Activated naive CD4-positive, alpha-beta T cell (primary cell): ENCODE measurements at places on chromosomes 5 and 9.
A peak's percentile ranks its signal among the peaks of the same experiment; 100 is the strongest.

GRCh38 chr9:110192531-110193261, 15.3 kb downstream of the C9orf152 start:
- no peak for DNase-seq

DNA sequence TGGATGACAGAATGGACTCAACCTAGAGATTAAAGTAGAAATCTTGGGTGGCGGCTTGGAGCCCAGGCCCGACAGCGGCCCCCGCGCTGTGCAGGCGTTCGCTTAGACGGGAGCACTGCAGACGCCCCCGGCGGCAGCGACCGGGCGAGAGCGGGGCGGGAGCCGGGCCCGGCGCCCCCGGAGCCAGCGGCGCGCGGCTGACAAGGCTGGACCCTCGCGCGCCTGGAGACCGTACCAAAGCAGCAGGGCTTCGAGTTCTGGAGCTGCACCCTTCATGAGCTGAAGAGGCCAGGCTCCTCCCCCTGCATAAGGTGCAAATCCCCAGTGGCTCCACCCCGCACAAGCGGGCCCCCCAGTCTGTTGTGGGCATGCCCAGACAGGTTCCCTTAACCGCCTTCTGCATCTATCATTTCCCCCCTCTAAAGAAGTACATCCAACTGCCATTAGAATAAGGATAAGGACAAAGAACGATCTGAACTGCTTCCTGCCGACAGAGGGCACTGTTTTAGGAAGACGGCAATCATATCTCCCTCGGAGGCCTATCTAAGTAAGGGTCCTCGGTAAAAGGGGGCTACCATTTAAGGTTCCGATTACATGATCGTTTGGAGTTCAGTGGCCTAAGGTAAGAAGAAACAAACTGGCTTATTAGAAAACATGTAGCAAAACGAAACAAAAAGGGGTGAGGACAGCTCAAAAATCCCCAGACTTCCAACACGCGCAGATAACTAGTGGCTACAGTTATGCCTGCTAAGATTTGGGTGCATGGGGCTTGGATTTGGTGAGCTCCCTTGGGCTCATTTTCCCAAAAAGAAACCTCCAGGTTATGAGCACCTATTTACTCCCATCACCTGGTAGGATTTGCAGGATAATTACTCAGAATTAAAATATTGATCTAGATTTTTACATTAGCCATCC, 66.3 kb downstream of the RGMB start:
- no peak for DNase-seq

GRCh38 chr9:21778304-21778703, 24.1 kb upstream of the MTAP start:
- no peak for DNase-seq

GRCh38 chr9:116479056-116479544, 208.0 kb upstream of the TRIM32 start:
- no peak for DNase-seq

DNA sequence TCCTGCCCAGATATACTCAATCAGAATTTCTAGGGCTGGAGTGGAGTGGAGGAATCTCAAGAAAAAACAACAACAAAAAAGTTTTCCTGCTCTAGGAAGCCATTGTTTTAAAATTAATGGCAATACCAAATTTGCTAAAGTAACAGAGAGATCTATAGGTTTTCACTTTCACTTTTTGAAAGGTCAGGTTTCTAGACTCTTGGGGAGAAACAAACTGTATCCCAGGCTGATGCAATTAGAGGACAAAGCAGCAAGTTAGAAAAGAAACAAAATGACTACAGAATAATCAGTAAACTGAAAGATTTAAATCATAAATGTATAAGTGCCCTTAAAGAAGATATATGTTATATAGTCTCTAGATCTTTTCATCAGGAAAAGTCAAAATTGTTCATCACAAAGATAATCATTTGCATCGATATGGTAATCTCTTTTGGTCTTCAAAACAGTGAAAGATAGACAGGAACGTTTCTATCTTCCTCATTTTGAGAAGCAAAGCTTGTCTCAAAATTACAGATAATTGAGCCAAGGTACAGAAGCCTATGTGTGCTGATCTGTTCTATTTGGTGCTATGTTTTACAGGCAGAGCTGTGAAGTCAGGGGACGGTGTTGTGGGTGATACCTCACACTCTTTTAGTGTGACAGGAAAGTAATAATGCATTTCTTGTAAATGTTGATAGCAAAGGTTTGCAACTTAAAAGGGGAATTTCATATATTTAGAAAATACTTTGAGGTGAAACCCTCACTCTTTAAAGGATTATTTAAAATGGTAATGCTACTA, 1746.6 kb upstream of the C9orf72 start:
- no peak for DNase-seq

GRCh38 chr5:3996707-3997336, 401.2 kb downstream of the IRX1 start:
- no peak for DNase-seq

DNA sequence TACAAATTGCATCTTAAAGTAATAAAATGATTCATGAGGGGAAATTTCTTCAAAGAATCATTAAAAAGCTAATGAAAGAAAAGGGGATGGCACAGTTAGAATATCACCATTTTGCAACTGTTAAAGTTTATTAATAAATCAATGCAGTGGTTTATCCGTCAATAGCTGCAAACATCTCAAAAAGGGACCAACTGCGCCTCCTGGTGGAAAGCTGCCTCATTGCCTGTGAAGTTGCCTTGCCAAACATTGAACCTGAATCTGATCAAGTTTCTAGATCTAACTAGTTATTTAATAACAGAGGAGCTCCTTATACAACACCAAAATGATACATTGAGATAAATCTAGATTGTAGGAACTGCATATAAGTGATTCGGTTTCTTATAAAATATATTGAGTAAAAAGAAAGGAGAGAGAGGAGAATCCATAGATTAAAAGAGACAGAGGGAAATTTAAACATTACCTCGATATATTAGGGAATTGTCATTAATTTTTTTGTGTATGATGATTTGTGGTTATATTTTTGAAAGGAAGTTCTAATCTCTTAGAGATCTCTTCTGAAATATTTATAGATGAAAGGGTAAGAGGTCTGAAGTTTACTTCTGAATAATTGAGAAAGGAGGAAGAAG, 6.9 kb upstream of the NDUFB6 start:
- DNase-seq: peak; percentile 76

GRCh38 chr9:91905991-91906469, 44.0 kb downstream of the ROR2 start:
- DNase-seq: no peak

DNA sequence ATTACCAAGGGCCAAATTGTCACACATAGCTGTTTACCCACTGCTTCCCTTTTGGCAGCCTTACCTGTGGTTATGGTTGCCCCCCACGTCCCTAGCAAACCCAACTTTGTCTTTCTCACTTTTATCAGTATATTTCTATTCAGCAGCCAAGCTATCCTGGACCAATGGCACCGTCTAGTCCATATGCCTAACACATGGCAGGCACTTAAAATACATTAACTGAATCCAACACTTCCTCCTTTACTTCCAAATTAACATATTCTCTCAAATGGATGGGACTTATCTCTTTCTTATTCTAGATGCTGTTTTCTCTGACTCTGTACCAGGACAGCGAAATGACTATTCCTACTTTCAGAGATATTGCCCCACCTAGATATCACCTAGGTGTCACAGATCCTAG, 50.9 kb upstream of the SLC44A1 start:
- DNase-seq: no peak

DNA sequence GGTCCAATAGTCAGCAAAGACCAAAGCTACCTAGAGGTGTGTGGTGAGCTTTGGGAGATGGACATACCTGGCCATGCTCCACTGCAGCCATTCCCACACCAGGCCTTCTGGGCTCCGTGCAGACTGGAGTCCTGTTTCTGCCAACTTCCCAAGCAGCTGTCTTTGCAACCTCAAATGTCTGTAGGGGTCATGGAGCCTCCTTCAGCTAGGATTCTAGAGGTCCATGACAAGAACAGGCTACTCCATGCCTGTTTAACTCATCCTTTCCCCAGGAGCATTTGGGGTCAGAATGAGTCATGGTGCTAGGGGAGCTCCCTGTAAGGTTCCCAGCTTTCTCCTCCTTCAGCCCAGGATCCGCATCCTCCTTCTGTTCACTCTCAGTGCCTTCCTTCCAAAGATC, 17.1 kb downstream of the VPS13A start:
- no peak for DNase-seq

DNA sequence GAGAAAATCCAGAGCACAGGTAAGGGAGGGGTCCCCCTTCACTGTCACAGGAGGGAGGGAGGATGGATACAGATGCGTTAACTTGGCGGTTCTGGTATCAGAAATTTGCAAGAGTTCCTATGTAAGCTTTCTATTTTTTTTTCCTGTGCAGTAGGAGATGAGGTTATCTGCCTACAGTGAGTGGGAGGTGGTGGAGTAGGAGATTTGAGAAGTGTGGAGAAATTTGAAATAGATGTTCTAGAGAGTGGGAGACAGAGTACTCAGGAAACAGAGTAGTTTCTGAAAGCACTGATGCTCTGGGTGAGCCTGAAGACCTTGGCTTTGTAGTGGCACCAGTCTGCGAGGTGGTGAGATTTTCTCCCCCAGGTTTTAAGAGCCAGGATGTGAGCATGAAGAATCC, 271.4 kb downstream of the MSX2 start:
- no peak for DNase-seq

GRCh38 chr5:89827359-89827758, 582.2 kb downstream of the CETN3 start:
- no peak for DNase-seq

- DNase-seq: peak; percentile 31
These were observed 31.4 kb upstream of the EGFL7 start for GRCh38 chr9:136631038-136632000.

DNA sequence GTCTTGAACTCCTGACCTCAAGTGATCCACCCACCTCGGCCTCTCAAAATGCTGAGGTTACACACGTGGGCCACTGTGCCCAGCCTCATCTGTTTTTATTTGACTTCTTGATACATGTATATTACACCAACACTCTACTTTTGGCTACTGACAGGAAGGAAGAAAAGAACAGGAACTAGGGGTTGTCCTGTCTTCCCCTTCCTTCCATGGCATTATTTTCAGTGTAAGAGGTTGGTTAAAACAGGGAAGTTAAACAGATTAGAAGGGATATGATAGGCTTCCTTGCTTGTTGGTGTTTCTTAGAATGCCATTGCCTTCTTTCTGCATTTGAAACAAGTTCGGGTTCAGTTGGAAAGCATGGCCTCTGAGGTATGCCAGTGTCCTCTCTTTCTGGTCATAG, 312.8 kb downstream of the NDUFS4 start:
- DNase-seq: no peak

DNA sequence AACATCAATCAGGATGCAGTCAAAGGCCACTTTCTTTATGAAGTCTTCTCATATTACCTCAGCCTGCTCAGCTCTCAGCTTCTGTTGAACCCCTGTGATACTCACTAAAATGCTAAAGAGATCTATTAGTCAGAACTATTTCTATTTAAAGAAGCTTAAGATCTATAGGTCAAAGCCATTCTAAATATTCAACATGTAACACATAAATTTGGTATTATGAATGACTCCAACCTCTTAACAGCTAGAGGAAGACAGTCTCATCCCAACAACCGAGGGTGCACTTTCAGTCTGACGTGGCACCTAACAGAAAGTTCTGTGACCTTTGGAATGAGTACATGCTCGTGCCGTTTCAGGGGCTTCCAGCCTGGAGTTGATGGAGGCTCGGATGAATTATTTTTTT, 301.5 kb upstream of the VLDLR start:
- no peak for DNase-seq

GRCh38 chr5:29037716-29038115, 1999.3 kb upstream of the CDH9 start:
- DNase-seq: no peak

DNA sequence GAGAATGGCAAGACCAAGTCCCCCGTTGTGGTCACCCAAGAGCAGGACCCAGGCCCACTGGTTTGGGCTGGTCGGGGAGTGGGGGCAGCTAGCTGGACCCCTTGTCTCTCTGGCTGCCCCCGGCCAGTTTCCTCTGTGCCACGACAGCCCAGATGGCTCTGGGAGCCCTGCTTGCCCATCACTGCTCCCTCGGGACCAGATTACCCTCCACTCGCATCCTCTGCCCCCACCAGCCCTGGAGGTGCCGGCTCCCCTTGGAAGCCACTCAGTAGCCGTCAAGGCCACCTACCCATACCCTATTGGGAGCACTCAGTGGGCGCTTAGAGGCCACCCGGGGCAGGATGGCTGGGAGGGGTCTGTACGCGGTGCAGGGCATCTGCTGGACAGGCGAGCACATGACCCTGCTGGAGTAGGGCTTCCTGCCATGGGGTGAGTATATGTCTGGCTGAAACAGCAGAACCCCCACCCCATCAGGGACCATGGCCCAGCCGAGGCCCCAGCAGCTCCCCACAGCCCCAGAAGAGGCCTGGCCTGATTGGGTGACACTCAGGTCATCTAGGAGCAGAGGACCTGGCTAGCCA, 70.0 kb downstream of the ZNF354C start:
- DNase-seq: no peak

- DNase-seq: no peak
These were observed 598.7 kb upstream of the SGCD start for GRCh38 chr5:155728146-155728856.

DNA sequence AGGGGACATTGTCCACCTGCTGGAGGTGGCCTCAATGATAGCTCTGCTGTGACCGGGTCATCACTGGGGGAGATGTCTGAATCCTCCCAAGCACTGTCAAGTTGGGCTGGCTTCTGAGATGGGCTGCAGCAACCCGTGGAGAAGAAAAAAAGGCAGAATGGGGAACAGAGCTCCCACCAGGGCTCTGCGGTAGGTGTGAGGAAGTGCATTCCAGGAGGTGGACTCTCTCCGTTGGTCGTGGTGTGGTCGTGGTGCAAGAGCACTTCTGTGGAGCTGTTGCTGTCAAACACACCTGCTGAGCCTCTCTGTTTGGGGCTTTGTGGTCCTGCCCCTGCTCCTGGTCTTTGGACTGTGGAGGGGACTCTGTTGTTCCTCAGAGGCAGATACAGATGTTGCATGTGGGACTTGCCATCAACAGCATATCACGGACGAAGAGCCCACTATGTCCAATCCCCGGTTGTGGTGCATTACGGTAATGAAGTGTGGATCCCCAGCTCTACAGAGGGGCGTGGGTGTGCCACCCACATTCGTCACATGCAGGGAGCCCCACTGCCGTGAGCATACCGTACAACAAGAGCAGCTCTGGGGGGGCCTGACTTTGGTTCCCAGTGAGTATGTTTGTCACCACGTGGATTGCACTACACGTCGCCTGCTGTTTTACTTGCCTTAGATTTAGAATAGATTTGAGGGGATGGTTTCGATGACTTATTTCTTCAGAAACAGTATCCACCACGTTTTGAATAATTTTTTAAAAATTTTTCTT, 36.0 kb upstream of the PITX1 start:
- DNase-seq: no peak

DNA sequence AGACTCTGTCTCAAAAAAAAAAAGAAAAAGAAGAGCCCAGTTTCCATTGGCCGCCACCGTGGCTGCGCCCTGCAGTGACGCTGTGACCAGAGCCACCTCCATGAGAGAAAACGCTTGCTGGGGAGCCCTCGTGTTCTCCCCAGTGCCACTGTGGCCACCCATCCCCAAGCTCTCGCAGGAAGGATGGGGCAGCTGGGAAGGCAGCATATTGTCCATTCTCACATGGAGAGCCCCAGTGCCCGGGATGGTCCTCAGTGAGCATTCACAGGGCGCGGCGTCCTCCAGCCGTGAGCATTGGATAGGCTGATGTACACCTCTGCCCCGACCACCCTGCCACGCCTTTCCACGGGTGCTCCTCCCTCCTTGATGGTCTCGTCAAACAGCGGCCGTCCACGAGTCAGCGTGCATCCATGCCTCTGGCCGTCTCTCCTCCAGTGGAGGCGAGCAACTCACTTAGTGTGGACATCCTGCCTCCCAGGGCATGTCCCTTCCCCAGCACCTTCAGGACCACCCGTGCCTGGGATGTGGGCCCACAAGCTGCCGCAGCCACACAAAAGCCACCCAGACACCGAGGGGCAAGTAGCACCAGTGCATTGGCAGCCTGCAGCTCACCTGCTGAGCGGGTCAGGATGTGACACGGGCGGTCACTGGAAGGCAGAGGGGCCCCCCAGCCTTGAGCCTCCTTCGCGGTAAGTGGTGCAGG, 23.4 kb upstream of the SLC6A19 start:
- DNase-seq: no peak
